ENCODE measurements at places on chromosomes 2 and 18. TPM values are rescaled to one million over a fixed set of nuclear protein-coding genes. Genes with fewer than 3 reads are reported as not detected.

The SERPINB2 gene
- total RNA-seq: 28.1 TPM

The UGT1A4 gene
- not detected for total RNA-seq

The NCKAP5 gene
- 0.50 TPM for total RNA-seq

The SPR gene
- 40.7 TPM for total RNA-seq

The TTL gene
- total RNA-seq: 102 TPM

The STK25 gene
- 261 TPM for total RNA-seq

The ALK gene
- total RNA-seq: not detected

The HMSD gene
- 0.27 TPM for total RNA-seq

The MAP3K19 gene
- not detected for total RNA-seq

The CPO gene
- not detected for total RNA-seq

The ACTG2 gene
- not detected for total RNA-seq

The STEAP3 gene
- 27.9 TPM for total RNA-seq

The RAB6C gene
- not detected for total RNA-seq

The TMEM17 gene
- total RNA-seq: 1.7 TPM

The COLEC12 gene
- total RNA-seq: 30.2 TPM

Data from thoracic aorta endothelial cell (primary cell).